ENCODE measurements at places on chromosomes 13 and 19. TPM values are rescaled to one million over a fixed set of nuclear protein-coding genes. Genes with fewer than 3 reads are reported as not detected.
A peak's percentile ranks its signal among the peaks of the same experiment; 100 is the strongest.

DNA sequence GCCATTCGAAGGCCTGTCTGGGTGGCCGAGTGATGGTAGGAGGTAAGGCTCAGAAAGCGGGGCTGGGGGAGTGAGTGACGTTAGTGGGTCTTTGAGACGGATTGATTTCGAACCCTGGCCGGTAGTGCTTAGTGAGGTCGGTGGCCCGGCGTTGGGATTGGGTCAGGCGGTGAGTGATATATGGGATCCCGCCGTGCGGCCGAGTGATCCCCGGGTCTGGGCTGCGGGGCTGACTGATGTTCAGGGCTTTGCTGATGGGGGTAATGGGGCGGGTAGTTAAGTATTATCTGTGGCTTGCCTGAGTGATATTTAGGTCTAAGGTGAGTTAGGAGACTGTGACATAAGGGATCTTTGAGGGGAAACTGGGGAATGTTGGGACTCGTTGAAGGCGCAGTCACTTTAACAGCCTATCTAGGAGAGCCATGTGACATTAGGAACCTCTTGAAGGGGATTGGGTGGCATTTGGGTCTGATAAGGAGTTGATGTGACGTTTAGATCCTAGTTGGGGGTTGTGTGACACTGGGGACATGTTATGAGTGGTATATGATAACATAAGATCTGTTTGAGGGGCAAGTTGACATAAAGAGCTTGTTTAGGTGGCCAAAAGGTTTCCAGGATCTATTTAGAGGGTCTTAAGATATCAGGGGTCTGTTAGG lies 543 bp downstream of the PSMC4 start:
- no peak for DNase-seq

Gene MRPL34
- total RNA-seq: 92.1 TPM

GRCh38 chr13:67880916-67881315 lies 650.8 kb upstream of the PCDH9 start:
- DNase-seq: no peak

Gene CRTC1
- 4.6 TPM for total RNA-seq

DNA sequence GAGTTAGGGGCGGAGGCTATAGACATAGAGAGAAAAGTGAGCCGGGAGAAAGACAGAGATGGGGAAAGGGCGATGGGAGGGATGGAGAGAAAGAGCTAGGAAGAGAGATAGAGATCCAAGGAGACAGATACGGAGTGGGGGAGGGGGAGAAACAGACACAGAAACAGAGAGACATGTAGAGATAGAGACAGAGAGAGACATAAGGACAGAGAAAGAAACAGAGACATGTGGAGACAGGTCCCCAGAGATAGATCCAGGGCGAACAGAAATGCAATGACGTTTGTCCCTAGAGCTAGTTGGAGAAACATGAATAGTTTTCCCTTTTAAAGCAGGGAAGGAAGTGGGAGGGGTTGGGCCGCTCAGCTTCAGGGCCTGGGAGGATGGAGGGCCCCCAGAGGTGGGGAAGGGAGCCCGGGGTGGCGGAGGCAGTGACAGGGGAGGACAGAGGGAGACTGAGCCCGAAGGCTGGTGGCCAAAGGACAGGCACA lies 4.6 kb downstream of the PPP1R14A start:
- no peak for DNase-seq

- DNase-seq: no peak
These were observed 2.1 kb upstream of the HOOK2 start for GRCh38 chr19:12777217-12778016.

DNA sequence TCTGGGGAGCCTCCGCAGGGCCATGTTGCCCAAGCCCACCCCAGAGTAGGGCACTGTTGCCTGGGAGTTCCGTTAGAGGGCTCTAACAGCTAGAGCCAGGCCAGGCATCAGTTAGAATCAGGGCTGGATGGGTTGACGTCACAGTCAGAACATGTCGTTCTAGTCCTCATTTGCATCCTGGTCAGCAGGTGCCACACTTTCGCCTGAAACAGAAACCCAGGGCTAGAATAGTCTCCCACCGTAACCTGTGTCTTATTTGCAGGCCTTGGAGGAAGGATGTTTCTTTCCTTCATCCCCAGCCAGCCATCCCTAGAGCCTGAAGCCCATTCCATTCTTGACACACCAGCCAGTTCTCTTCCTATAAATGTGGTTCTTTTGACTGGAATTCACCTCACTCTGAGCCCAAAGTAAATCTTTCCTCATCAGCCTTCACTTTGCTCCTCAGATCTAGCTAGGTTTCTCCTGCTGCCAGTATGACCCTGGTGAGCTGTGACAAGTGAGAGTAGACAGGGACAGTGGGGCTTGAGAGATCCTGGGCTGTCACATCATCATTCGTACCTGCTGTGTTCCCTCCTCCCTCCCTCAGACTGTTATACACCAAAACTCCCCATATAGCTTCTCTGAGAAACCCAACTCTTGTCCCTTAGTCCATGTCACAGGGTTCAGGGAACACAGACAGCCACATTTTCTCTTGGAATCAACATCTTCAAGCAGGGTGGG lies 12.2 kb upstream of the CCDC97 start:
- DNase-seq: peak; percentile 64

GRCh38 chr13:100983111-100983510 lies 308.5 kb upstream of the TMTC4 start:
- no peak for DNase-seq

Gene HIPK4
- total RNA-seq: 0.13 TPM

DNA sequence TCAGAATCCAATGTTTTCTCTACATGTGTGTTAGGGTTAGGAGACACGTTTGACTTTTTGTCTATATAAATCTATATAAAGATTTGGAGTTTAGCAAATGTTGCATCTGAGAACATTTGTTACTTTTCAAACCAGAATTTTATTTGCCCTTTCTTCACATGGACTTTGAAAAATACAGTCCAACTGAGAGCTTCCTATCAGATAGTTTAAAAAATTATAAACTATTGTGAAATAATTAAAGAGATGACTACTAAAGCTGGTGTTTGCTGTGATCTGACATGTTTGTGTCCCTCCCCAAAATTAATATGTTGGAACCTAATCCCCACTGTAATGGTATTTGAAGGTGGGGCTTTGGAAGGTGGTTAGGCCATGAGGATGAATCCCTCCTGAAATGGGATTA lies 297.1 kb downstream of the ITGBL1 start:
- no peak for DNase-seq

DNA sequence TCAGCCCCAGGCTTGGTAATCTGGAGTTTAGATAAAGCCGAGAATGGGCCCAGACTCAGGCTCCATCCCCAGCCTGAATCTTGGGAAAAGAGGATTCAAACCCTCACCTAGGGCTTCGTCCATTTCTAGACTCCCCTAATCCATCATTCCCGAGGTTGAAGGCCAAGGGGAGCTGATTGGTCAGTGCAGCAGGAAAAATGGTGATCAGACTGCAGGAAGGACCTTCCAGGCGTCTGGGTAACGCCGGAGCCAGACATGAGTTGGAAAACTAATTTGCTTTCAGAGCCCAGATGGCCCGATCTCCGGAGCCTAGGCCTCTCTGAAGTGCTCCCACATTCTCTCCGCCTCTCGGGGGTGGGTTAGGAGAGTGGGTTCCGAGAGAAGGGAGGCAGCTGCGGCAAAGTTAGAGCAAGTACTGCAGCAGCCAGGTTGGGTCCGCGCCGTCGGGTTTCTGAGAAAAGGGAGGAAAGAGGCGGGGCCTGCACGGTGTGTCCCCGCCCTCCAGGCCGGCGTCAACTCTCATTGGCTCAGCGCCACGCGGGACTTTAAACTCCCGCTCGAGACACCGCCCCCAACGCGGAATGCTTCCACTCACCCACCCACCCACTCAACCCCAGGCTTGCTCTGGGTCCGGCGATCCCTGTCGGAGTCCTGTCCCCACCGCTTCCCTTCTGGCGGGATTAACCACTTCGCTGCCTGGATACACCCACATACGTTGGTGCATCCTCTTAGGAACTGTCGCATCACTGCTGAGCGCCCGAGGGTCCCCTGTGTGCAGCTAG lies 788 bp upstream of the RTBDN start:
- DNase-seq: no peak

- DNase-seq: no peak
These were observed 870.8 kb upstream of the SPRY2 start for GRCh38 chr13:81211713-81212112.

Gene LILRB5
- 0.05 TPM for total RNA-seq

DNA sequence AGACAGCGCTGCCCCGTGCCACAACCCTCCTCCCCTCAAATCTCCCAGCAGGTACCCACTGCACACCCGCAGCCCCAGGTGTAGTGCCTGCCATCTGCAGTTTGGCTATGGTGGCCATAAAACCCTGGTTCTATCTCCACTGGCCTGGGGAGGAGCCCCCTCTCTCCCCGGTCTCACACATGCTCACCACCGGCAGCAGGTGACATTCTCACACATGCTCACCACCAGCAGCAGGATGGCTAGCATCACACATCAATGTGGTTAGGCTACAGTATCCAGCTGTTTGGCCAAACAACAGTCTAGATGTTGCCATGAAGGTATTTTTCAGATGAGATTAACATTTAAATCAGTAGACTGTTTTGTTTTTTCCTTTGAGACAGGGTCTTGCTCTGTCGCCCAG lies 31.1 kb downstream of the ELL start:
- DNase-seq: no peak

GRCh38 chr19:19600793-19601330 lies 17.6 kb downstream of the PBX4 start:
- peak; percentile 33 for DNase-seq

DNA sequence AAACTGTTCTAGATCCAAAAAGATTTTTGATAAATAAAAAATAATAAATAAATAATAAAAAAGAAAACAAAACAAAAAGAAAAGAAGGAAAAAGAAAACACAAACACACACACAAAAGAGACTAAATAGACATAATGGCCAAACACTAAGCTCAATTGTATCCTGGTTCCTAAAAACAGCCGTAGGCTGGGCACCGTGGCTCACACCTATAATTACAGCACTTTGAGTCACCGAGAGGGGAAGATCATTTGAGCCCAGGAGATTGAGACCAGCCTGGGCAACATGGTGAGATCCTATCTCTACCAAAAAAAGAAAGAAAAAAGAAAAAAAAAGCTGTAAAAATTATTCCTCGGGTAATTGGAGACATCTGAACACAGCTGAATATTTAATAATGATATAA lies 8.9 kb downstream of the ETHE1 start:
- no peak for DNase-seq

Data from GM12878 (cell line).